ENCODE measurements at places on chromosomes 1 and 21. TPM values are rescaled to one million over a fixed set of nuclear protein-coding genes. Genes with fewer than 3 reads are reported as not detected.

UBE2U gene
- total RNA-seq = not detected

CATSPERE gene
- not detected for total RNA-seq

GNG4 gene
- total RNA-seq = 1.3 TPM

LGR6 gene
- not detected for total RNA-seq

TBX15 gene
- not detected for total RNA-seq

DNA sequence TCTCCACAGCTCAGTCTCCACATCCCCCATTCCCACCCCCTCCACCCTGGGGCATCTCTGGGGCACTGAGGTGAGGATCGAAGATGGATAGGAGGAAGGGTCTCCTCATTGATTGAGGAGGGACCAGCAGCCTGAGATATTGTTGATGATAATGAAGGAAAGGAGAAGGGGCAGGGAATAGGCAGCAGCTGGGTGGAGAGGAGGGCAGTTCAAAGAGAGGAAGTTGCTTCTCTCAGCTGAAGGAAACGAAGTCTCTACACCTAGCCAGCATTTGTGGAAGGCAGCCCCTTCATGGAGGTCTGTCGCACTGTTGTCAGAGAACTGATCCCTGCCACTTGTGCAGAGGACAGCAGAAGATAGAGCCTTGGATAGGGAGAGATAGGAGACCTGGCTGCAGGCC, 5.7 kb downstream of the KNCN start:
- DNase-seq = no peak

GRCh38 chr1:206030191-206030590, 6.5 kb upstream of the CTSE start:
- no peak for DNase-seq

DNA sequence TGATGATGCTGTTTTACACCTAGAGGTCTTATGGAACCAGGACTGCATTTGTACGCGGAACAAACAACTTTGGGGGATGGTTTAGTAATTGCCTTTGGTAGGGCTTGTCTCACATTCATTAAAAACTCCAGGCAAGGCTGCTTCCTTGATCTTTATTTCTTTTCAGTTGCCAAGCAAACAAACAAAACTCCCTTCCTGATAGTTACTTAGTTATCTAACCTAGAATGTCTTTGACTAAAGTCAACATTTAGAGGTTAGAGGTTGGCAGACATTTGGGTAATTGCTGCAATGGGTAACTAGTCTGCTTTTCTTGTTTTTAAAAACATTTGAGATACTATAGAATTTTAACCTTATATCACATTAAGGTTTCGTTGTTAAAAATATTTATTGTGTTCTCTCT, 500.9 kb upstream of the PTBP2 start:
- no peak for DNase-seq

DNA sequence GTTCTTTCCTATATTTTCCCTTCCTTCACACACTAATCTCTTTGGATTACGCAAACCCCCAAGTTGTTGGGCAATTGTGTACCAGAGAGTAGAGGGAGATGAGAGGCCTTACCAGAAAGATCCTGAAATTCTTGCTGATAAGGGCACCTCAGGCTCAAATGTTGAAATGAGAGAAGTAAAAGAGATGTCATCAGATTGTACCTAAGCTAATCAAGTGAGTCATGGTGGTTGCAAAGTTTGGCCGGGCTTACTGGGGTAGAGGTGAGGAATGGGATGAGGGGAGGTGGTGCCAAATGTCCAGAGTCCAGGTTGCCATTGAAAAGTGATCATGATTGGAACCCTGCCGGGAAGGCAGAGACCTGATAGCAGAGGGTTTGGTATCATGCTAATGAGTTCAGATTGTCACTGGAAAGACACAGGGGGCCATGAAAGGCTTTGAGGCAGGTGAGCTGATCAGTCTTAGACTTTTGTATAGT, 43.1 kb downstream of the OPTC start:
- DNase-seq = no peak

DNA sequence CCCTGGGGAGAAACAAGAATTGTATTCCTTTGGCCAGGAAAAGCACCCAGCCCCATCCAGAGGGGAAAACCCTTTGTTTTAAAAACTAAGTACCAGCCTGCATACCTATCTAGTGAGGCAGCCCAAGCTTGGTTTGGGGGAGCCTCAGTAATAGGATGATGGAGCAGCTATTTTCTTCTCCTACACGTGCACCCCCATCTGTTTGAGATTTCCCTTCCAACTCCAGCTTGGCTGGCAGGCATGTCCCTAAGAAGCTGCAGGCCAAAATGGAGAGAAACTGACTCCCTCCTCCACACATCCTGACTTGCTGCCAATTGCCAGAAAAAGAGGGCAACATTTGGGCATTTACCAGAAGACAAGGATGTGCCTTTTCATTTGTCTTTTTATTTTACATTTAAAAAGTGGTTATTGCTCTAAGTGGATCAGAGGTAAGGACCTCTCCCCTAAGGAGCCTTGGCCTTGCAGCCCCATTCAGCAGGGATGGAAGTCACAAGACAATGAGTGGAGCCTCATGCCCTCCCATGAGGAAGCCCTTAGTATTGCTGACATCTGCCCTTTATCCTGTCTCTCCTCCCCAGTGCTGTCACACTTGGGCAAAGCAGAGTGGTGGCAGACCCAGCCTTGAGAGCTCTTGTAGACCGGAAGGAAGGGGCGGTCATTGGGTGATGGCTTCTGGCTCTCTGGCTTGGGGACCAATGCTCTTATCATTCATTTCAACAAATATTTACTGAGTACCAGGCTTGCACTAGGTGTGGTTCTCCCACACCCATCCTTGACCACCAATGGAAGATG, 8.6 kb downstream of the FNDC5 start:
- DNase-seq = no peak

DNA sequence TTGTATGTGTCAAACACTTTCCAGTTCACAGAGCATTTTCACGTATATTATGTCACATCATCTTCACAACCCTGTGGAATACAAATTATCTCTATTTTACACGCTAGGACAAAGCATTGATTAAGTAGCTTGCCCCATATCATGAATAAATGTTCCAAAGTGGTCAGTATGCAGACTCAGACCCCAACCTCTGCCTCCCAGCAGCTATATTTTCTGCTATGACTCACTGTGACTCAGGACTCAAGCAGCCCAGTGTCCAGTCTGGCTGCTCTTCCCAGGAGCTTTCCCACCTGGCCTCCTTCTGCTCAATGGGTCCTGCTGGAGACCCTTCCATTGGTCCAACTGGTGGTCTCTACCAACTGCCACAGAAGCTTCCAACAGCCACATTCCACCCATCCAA, 56.0 kb upstream of the RAP1A start:
- peak; percentile 21 for DNase-seq

DNA sequence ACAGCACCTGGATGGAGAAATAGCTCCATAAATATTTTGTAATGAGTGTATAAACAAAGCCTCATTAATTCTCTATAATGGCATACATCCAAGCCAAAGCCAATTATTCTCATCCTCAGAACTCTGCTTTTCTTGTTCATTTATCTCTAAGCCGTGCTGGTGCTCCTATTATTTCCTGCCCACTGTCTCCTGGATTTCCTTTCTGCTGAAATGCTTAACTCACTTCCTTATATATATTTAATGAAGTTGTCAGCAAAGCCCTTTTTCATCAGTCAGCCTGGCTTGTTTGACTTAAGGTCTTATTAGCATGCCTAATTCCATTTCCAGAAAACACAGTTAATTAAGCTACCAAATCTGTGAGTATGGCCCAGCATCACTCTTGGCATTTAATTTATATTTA, 93.4 kb downstream of the SLC25A24 start:
- DNase-seq = no peak

DNA sequence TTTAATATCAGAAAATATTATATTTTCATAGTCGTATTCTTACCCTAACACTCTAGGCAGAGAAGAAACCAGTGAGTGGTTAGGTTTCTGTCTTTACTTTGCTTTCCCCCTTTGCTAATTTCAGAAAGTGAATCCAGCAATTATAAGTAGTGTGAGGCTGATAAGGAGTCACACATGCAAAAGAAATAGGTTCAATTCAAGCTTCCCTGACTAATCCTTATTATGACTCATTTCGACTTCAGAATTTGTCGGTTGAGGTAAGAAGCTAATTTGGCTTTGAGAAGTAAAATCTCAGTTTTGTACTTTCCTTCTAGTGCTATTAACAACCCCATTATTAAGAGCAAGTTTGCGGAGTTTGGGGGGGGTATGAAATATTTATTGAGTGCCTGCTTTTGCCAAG, 22.4 kb downstream of the ESRRG start:
- peak; percentile 6 for DNase-seq

GRCh38 chr1:47208374-47208850, 18.6 kb upstream of the PDZK1IP1 start:
- no peak for DNase-seq

DNA sequence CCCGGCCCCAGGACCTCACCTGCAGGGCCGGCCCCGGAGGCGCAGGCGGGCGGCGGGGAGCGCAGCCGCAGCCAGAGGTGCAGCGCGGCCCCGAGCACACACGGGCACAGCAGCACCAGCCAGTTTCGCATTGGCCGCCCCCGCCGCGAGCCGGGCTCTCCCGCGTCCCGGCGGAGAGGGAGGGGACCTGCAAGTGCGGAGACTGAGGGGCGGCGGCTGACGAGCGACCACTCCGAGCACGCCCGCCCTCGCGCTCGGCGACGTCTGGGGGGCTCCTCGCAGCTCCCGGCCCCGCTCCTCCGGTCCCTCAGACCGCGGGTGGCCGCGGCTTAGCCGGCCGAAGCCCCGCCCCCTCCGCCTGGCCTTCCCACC, at the start of gene B3GALNT2:
B3GALNT2 (minus strand) TSS at position 331 of the 372 bp plus-strand sequence; CDS start at position 131, 200 bp downstream.
- no peak for DNase-seq

- no peak for DNase-seq
Measured at GRCh38 chr1:212267460-212267859, 17.8 kb upstream of the PPP2R5A start.

DNA sequence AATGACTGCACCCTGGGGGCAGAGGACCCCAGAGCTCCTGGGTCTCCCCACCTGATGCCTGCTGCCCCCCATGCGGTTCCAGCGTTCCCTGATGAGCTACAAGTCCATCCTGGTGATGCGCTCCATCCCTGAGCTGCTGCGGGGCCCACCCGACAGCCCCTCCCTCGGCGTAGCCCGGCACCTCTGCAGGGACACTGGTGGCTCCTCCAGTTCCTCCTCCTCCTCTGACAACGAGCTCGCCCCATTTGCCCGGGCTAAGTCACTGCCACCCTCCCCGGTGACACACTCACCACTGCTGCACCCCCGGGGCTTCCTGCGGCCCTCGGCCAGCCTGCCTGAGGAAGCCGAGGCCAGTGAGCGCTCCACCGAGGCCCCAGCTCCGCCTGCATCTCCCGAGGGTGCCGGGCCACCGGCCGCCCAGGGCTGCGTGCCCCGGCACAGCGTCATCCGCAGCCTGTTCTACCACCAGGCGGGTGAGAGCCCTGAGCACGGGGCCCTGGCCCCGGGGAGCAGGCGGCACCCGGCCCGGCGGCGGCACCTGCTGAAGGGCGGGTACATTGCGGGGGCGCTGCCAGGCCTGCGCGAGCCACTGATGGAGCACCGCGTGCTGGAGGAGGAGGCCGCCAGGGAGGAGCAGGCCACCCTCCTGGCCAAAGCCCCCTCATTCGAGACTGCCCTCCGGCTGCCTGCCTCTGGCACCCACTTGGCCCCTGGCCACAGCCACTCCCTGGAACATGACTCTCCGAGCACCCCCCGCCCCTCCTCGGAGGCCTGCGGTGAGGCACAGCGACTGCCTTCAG, 35.5 kb downstream of the TRIM11 start:
- no peak for DNase-seq

DNA sequence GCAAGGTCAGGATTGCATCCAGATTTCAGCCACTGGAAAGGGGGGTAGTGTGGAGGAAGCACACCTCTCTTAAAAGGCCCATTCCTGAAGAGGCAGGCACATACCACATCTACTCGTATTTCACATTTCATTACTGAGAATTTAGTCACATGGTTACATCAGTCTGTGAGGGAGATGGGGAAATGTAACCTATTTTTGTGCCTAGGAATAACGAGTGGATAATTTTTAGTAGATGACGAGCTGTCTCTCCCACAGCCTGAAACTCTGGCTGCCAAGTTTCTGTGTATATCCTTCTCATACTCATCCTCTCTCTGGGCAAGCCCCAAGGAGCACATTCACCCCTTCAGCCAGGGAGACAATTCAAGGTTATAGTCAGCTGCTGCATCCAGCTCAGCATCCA, 10.3 kb upstream of the C21orf91 start:
- DNase-seq = no peak

DNA sequence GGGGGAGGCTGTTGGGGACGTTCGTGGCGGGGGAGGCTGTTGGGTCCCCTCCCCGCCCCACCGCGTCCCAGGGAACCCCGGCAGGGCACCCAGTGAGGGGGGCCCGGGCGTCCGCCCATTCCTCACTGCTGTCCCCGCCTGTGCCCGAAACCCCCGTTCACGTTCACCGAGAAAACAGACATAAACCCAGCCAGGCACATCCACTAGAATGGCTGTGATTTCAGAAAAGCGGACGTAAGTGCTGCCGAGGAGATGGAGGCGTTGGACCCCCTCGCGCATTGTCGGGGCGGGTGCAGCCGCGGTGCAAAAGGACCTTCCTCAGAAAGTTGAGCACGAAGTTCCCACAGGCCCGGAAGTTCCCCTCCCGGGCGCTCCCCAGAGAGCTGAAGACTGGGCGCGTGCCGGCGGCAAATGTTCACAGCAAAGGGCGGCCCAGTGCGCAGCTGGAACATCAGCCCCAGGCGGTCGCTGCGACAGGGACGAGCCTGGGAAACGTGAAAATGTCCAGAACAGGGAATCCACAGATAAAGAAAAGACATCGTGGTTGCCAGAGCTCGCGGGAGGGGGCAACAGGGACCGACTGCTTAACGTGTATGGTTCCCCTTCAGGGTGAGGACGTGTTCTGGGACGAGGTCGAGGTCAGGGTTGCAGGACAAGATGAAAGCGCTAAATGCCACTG, 18.5 kb upstream of the SAMD11 start:
- DNase-seq = no peak

DNA sequence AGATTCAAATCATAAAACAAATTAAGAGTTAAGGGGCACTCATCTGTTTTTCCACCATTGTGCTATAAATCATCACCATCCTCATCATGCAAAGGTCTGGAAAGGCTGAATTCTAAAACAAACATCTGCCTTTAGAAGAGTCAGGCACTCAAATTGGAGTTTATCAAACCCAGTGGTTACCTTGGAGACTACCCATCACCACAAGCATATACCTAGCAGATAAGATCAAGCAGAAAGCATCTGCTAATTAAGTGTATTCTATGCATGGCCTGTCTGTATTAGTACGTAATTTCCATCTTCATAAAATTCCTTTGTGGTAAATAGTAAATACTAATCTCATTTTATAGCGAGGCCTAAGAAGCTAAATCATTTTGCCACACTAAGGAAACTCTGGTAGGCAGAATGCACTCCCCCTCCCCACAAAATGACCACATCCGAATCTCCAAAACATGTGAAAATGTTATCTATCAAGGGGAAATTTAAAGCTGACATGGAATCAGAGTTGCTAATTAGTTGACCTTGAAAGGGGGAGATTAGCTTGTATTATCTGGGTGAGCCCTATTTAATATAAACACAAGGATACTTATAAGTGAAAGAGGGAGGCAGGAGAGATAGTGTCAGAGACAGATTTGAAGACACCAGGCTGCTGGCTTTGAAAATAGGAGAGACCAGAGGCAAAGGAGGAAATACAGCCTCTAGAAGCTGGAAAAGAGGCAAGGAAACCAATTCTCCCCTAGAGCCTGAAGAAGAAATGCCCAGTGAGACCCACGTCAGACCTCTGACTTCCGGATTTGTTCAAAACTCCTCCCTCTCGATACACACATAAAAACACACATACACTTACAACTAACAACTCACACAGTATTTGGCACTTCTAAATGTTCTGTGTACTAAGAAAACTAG, 23.2 kb downstream of the ARID4B start:
- no peak for DNase-seq
